ENCODE measurements at places on chromosomes 2 and 18. TPM values are rescaled to one million over a fixed set of nuclear protein-coding genes. Genes with fewer than 3 reads are reported as not detected.
A peak's percentile ranks its signal among the peaks of the same experiment; 100 is the strongest.

Gene RAD51AP2
- total RNA-seq, result 0.11 TPM

Gene ADGRF3
- 0.40 TPM for total RNA-seq

- DNase-seq, result peak; percentile 90
These were observed 36.6 kb downstream of the SCTR start for GRCh38 chr2:119487434-119488244.

Gene CABYR
- 0.38 TPM for total RNA-seq

- no peak for DNase-seq
These were observed 208.2 kb downstream of the PRKCE start for GRCh38 chr2:45859682-45860081.

DNA sequence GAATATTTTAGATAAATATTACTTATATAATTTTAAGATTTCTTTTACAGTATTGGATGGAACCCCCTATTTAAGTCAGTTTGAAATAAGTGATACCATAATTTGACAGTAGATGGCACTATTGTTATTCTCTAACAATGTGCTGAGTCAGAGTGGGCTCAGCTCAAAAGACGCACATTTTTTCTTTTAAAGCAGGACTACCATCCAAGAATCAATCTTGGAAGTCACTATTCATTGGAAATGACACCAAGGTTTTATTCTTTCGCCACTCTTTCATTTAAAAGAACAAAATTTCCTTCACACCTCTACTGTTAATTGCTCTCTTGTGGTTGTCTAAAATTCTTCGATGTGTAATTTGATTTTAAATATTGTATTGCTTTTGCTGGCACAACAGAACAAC is 32.6 kb upstream of the SPAG16 start:
- peak; percentile 72 for DNase-seq

Gene TEX51
- not detected for total RNA-seq

DNA sequence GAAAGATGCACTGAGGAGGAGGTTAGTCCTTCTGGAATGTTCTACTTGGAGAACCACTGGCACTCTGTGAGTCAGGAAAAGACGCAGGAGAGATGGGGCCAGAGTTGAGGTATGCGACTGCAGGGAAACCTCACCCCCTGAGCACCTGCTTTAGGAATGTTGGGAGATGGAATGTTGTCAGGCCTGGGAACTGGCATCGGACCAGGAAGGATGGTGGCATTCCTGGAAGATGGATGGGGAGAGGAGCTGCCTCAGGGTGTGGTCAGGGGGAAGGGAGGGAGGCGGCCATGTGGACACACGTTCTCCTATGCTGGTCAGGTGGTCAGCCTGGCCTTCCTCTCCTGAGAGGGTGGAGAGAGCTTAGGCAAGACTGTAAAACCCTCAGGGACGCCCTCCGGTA is 146.3 kb downstream of the CELF4 start:
- no peak for DNase-seq

Gene GBX2
- not detected for total RNA-seq

- no peak for DNase-seq
These were observed 60.7 kb downstream of the LYPD1 start for GRCh38 chr2:132609101-132609890.

- DNase-seq, result no peak
These were observed 116.8 kb downstream of the SPTBN1 start for GRCh38 chr2:54572636-54573536.

Gene PPIL3
- total RNA-seq, result 98.7 TPM

DNA sequence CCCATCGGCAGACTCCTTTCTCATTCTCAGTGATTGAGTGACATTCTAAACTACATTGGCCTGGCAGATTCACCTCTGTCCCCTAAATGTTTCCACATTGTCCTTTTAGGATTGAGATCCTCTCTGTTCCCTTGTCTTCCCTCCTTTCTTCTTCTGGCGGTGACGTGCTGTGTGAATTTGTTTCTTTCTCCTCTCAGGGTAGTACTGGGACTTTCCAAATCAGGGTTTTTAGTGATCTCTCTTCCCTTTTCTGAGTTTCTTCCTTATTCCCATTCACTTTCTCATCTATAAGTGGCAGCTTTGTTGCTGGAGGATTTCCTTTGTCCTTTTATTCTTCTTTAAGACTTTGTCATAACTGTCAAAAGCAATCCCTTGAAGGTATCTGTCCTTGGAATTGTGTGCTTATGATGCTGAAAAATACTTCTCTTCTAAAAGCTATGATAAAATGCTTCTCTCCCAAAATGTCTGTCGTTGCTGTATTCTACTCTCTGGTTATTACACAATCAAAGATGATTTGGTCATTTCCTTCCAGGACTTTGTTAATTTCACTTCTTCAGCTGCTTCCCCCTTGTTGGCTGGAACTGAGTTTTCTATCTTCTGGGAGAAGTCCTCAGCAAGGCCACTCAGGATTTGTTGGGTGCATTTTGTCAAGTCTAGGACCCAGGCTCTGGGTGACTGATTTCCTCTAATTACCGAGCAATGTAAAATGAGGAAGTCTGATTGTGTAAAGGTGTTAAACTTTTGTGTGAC is 4.9 kb upstream of the IL1B start:
- no peak for DNase-seq

DNA sequence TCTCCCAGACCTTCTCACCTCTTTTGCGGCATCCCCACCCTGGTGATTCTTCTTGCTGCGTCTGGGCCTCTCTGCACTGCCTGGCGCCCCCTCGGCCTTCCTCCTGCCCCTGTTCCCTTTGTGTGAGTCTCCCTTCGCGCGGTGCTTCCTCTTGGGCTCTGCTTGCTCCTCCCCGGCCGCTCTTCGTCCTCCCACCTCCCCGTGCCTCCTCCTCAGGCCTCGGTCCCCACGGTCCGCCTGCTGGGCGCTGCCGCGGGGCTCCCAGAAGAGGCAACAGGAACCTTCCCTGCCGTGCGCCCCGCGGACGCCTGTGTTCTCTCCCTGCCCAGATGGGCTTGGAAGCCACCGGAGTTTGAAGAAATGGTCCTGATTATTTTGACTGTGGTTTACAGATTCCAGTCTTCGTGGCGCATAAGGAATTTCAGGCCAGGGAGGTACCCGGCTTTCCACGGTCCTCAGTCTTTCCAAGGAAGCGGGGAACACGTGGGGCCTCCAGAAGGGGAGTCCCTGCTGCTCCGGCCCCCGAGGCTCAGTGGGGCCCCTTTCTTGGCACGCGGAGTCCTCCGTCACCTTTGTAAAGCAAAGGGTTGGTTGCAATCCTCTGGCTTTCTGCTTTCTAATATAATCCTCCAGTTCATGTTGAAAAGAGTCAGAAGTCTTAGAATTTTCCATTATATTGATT is 13.1 kb downstream of the RNU2-63P start:
- DNase-seq, result no peak

DNA sequence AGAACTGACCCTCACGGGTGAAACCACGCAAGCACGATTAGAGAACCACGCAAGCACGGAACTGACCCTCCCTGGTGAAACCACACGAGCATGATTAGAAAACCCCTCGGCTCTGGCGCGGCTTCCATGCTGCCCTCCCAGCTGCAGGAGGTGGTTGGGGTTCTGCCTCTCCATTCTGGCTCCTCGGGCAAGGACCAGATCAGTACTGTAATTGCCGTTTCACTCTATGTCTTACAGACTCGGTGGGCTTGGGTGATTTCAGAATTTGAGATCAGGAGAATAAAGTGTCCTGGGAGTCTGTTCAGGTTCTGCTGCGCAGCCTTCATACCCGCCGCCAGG is 58.3 kb upstream of the KCNG2 start:
- DNase-seq, result no peak

All from HepG2 (cell line).